ENCODE measurements at places on chromosomes 3 and 15. TPM values are rescaled to one million over a fixed set of nuclear protein-coding genes. Genes with fewer than 3 reads are reported as not detected.

- no peaks in the 10 kb centered on the region for H3K27me3 ChIP-seq
- peaks cover 10% of the 10 kb centered on the region for H3K36me3 ChIP-seq
- H3K27ac ChIP-seq, result peak overlapping the region; percentile 42
- peaks cover 47% of the 10 kb centered on the region for H3K4me1 ChIP-seq
- no peak overlapping the region for H3K4me3 ChIP-seq
- no peak for DNase-seq
Observed at GRCh38 chr3:172179680-172180399, 140.5 kb downstream of the FNDC3B start.

DNA sequence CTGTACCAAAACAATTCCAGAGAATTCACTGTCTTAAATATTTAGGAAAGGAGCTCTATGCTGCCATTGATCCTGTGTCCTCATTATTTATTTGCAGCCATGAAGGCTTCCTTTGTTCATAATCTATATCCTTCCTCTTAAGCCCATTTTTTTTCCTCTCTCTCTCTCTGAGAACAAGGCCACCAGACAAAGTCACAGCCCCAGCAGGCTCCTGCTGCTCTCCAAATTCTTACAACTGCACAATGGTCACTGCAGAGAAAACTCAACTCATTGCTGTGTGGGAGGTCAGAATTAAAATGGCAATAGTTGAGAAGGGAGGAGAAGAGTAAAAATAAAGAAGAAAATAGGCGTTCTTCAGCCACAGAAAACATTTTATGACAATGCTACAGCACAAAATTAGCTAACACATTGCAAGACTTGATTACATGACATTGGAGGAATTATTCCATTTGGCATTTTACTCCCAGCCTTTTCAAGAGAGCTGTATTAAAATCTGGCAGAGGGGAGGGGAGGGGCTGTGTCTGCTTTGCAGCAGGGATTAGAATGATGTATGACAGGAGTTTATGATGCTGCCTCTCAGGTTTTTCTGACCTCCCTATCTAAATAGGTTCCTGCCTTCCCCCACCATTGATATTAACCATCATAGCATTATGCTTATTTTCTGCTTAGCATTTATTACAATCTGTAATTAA lies 399.7 kb upstream of the THBS1 start:
- H3K36me3 ChIP-seq, result no peaks in the 10 kb centered on the region
- peak overlapping the region; percentile 28 for H3K27ac ChIP-seq
- peaks cover 26% of the 10 kb centered on the region for H3K4me1 ChIP-seq
- H3K27me3 ChIP-seq, result peaks cover 3% of the 10 kb centered on the region
- no peak overlapping the region for H3K4me3 ChIP-seq

- H3K36me3 ChIP-seq, result no peaks in the 10 kb centered on the region
- H3K4me1 ChIP-seq, result no peaks in the 10 kb centered on the region
- peaks cover 2% of the 10 kb centered on the region for H3K27me3 ChIP-seq
- H3K4me3 ChIP-seq, result no peak overlapping the region
- DNase-seq, result no peak
- H3K27ac ChIP-seq, result no peak overlapping the region
Observed at GRCh38 chr15:87687523-87687870, 569.0 kb downstream of the NTRK3 start.

DNA sequence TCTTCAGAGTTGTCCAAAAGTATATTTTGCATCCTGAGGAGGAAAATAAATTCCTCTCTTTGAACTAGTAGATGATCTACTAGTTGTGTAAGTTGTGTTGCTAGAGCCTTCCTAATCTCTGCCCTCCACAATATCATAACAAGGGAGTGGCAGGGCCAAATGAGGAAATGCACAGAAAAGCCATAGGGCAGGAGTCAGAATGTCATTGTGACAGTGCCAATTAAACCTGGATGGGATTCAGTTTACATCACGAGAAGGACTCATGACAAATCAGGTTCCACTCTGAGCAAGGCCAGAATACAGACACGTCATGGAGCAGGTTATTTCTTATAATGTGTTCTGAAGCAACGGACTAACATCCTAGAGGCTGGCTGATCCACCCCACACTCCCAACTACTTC lies 483.2 kb downstream of the CNTN6 start:
- H3K4me3 ChIP-seq, result no peak overlapping the region
- no peaks in the 10 kb centered on the region for H3K27me3 ChIP-seq
- no peak for DNase-seq
- H3K4me1 ChIP-seq, result no peaks in the 10 kb centered on the region
- no peaks in the 10 kb centered on the region for H3K36me3 ChIP-seq

DNA sequence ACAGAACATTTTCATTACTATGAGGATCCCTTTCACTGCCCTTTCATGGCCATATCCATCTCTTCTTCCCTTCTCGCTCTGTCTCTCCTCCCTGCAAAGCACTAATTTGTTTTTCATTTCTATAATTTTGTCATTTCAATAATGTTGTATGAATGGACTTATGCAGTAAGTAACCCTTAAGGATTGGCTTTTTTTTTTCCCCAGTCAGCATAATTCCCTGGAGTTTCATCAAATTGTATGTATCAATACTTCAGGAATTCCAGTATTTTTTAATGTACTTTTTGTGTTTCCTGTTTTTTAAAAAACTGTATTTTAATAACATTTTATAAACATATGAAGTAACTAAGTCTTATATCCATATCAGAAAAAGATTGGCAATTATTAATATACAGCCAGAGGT lies 1016.0 kb upstream of the SEMA6D start:
- no peaks in the 10 kb centered on the region for H3K27me3 ChIP-seq
- H3K4me1 ChIP-seq, result no peaks in the 10 kb centered on the region
- H3K27ac ChIP-seq, result no peak overlapping the region

- no peak for DNase-seq
- no peak overlapping the region for H3K27ac ChIP-seq
- H3K4me3 ChIP-seq, result no peak overlapping the region
- H3K4me1 ChIP-seq, result peaks cover 1% of the 10 kb centered on the region
Observed at GRCh38 chr3:14804835-14805780, 13.7 kb upstream of the FGD5 start.

- no peak for DNase-seq
- H3K4me1 ChIP-seq, result peaks cover 33% of the 10 kb centered on the region
- no peaks in the 10 kb centered on the region for H3K27me3 ChIP-seq
- H3K36me3 ChIP-seq, result no peaks in the 10 kb centered on the region
Observed at GRCh38 chr3:193826159-193826795, 233.3 kb downstream of the OPA1 start.

DNA sequence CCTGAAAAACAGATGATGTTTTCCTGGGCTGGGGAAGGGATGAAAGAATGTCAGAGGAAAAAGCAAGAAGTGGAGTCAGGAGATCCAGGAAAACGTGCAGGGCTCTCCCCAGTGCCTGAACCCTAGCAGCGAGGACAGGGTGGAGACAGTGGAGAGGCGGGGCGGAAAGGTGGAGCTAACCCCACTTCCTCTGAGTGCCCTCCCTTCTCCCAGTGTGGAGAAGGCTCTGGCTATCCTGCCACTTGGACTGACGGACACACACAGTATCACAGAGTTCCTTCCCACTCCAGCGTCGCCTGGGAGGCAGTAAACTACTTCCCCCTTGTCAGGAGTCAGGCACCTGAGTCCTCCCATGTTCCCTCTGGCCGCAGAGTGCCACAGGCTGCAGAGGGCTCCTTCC lies 125.3 kb upstream of the CHRNA7 start:
- no peaks in the 10 kb centered on the region for H3K36me3 ChIP-seq
- no peaks in the 10 kb centered on the region for H3K27me3 ChIP-seq
- H3K27ac ChIP-seq, result no peak overlapping the region
- no peaks in the 10 kb centered on the region for H3K4me1 ChIP-seq

GRCh38 chr3:16406166-16406565 lies 107.3 kb downstream of the RFTN1 start:
- H3K27me3 ChIP-seq, result peaks cover 13% of the 10 kb centered on the region
- H3K27ac ChIP-seq, result no peak overlapping the region
- H3K36me3 ChIP-seq, result no peaks in the 10 kb centered on the region
- no peaks in the 10 kb centered on the region for H3K4me1 ChIP-seq

DNA sequence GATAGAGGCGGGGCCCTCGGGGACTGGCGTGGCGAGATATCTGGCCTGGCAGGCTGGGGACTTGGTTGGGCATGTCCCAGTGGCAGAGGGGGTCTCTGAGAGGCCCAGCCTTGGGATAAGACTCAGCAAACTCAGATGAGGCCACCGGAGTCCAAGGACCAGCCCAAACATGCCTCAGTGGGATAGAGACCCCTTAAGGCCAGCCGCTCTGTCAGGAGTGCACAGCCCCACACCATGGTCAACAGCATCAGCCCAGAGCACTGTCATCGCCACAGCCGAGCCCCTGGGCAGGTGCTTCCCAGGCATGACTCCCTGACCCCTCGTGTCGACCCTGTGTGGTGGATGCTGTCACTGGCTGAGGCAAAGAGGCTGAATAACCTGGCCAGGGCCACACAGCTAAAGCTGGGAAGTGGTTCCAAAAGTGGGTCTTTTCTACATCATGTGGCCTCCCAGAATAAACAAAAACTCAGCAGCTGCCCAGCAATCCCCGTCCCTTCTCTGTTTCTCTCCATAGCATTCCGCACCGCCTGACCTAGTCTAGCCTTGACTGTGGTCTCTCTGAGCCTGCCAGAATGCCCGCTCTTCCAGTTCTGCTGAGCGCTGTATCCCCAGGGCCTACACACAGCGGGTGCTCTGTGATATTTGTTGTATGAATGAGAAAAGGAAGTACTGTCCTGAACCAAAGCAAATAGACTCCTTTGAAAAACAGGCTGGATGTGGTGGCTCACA lies 15.1 kb downstream of the CTSH start:
- H3K27ac ChIP-seq, result peak overlapping the region; percentile 92
- H3K27me3 ChIP-seq, result no peaks in the 10 kb centered on the region
- no peak overlapping the region for H3K4me3 ChIP-seq
- H3K36me3 ChIP-seq, result peaks cover 8% of the 10 kb centered on the region
- DNase-seq, result no peak
- no peaks in the 10 kb centered on the region for H3K4me1 ChIP-seq

- DNase-seq, result no peak
- H3K4me1 ChIP-seq, result peaks cover 12% of the 10 kb centered on the region
Observed at GRCh38 chr3:182925330-182925943, 54.9 kb downstream of the DCUN1D1 start.

DNA sequence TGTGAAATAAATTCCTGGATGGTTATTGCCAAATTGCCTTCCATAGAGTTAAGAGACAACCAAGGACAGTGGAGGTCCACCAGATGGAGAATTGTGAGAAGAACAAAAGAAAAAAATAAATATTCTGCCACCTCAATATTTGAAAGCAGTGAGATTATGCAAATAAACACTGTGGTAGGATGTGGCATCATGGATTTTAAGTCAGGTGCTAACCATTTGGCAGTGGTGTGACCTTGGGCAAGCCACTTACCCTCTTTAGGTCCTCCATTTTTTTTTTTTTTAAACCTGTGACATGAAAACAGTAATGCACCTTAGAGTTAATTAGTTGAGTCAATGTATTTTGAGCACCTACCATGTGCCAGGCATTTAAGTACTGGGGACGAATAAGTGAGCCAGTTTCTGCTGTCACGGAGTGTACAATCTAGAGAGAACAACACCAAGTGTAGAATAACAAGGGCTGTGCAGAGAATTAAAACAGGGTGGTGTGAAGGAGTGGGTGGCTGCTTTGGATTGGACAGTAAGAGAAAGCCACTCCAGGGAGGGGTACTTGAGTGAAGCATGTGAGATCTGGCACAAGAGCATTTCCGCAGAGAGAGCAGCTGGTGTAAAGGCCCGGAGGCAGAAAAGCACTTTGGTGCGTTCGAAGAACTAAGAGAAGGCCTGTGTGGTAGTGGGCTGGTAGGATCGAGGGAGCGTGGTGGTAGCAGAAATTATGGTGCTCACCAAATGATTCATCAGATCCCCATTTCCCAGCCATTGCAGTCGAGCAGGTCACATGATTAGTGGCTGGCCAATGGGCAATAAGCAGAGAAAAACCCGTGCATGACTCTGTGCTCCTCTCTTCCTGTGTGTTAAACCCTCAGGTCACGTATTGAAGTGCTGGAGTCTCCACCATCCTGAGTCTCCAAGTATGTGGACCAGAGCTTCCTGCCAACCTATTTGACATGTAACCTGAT lies 39.2 kb downstream of the CCK start:
- DNase-seq, result no peak
- no peak overlapping the region for H3K27ac ChIP-seq
- peaks cover 5% of the 10 kb centered on the region for H3K27me3 ChIP-seq

GRCh38 chr3:183318877-183319276 lies 65.8 kb downstream of the B3GNT5 start:
- no peaks in the 10 kb centered on the region for H3K36me3 ChIP-seq
- no peaks in the 10 kb centered on the region for H3K27me3 ChIP-seq
- H3K27ac ChIP-seq, result no peak overlapping the region
- peaks cover 3% of the 10 kb centered on the region for H3K4me1 ChIP-seq

DNA sequence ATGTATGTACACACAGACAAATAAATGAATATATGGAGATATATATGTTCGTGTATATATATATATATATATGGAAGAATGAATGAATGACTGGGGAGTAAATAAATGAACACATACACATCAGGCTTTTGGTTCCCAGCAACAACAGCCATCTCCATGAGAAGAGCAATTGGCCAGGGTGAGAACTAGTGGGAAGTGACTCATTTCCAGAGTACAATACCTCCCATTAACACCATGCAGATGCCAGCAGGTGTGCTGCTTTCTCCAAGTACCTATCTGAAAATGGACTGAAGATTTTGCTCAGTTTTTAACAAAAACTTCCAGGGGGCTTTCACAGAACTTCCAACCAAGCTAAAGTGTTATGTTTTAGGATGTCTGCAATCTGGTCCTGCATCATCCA lies 179.8 kb upstream of the SLC2A2 start:
- no peaks in the 10 kb centered on the region for H3K36me3 ChIP-seq
- H3K27me3 ChIP-seq, result no peaks in the 10 kb centered on the region
- no peak for DNase-seq
- H3K4me3 ChIP-seq, result no peak overlapping the region
- no peaks in the 10 kb centered on the region for H3K4me1 ChIP-seq
- no peak overlapping the region for H3K27ac ChIP-seq

DNA sequence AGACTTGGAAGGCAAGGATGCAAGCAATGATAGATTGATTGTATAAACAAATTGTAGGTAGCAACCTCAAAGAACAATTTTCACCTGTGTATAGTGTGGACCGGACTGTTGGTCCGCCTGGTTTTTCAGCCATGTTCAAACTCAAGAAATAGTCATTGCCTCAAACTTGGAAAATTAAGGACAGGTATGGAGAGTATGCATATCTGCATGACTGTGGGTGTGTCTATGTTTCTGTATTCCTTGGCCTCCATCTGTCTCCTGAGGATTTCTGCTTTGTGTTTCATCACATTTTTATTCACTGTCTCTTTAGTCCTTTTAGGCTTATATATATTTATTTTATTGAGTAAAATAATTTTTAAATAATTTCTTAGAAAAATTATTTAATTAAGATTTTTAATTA lies 53.9 kb upstream of the RASA2 start:
- no peak overlapping the region for H3K4me3 ChIP-seq
- no peak overlapping the region for H3K27ac ChIP-seq
- peaks cover 36% of the 10 kb centered on the region for H3K4me1 ChIP-seq
- H3K27me3 ChIP-seq, result no peaks in the 10 kb centered on the region

Gene WDR72
- total RNA-seq, result 26.6 TPM

Gene CPA3
- total RNA-seq, result not detected

Gene CDHR4
- not detected for total RNA-seq

Gene SI
- 2.0 TPM for total RNA-seq

Gene CLSTN2
- 2.8 TPM for total RNA-seq

Measured in progenitor cell of endocrine pancreas (in vitro differentiated cells).